Effector memory CD8-positive, alpha-beta T cell (primary cell): ENCODE measurements at places on chromosomes 2 and 18.

DNA sequence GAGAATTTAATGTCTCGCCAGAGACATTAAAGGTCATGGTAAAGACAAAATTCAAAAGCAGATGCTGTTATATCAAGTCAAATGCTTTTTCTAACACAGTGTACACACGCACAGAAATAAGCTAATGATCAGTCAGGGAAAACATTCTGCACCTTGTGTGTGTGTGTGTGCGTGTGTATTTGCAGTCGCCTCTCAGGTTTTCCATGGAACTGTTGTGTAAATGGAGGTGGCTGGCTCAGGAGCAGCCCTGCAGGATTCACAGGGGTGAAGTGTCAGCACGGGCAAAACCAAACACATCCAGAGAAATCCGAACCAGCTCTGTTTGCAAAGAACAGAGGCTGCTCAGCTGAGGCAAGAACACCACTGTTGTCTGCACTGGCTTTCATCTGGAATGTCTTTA, 76.2 kb upstream of the YWHAQ start:
- DNase-seq = no peak

- no peak for DNase-seq
Observed at GRCh38 chr2:99035920-99036319, 99.9 kb upstream of the CRACDL start.

DNA sequence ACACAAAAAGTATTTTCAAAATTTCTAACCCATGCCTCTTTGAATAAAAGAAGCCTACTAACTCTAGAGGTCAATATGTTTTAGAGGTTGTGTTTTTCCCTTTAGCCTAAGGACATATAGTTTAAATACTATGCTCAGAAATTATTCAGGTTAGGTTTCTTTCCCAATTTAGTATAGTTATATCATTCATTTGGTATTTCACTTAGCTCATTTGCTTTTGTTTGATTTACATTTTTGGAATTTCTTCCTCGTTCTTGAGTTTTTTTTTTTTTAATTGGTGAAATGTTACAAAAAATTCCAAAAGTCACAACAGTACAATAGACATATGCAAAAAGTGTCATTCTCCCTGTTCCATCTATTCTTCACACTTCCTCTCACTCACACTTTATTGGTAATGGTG, 371.3 kb upstream of the TNP1 start:
- no peak for DNase-seq

DNA sequence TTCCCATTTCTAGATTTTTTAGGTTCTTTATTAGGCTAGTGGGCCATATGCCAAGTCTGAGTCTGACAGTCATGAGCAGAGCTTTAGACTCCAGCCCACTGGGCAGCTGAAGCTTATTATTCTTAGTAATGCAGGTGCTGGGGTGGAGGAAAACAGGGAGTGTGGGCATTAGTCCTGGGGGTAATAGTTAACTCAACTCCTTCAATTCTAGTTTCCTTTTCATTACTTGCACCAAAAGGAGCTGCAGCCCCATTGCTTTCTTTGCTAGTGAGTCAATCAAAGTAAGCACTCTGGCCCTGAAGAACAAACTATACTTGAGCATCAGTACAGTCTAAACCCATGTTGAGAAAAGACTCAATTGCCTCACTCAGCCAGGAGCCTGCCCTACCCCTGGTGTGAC, 35.5 kb downstream of the ICOS start:
- DNase-seq = no peak

DNA sequence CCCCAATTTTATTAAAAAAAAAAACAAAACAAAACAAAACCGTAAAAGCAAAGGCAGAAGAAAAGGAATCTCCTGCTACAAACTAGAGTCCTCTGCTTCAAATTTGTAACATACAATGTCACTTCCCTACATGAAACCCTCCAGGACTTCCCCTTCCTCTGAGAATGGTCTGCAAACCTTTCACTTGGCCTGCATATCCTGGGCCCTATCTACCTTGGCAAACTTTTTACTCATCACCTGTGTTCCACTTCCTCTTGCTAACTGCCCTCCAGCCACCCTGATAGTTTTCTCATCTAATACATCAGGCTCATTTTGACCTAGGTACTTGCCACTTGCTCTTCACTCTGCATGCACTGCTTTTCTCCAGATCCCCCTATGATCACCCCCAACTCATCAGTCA, 255.5 kb downstream of the ETAA1 start:
- DNase-seq = no peak

- no peak for DNase-seq
Observed at GRCh38 chr2:65437392-65438135, 5.2 kb upstream of the SPRED2 start.

- DNase-seq = no peak
Observed at GRCh38 chr2:163312713-163313112, 423.1 kb downstream of the FIGN start.

DNA sequence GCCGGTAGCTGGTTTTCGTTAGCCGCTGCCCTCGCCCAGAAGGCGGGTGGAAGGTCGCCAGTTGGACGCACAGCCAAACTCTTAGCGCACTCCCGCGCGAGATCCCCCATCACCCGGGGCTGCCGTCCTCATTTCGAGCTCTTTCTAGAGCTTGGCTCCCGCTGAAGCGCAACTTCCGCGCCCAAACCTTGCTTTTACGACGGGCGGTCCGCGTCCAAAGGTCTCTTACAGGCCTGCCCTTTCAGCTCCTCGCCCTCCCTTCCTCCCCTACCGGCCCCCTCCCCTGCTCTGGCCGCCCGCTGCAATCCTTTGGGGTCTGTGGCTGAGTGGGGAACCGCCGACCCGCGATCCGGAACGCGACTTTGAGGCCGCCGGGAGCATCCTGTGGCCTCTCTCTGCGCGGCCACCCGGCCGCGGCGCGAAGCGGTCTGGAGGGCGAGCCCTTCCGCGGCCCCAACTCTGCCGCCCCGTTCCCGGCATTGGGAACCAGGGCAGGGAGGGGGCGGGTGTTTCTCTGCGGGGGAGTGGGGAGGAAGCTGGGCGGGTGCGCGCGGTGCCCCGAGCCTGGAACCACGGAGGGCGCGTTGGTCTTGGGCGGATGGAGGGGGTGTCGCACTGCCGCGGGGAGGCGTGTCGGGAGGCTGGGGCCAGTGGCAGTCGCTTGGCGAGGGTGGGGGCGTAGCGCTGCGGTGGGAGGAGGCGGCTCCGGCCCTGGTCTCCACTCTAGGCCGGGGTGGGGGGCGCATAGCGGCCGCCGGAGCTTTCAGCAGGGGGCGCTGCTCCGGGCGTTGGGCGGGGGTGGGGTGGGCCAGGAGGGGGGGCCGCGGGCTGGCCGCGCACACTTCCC, at the start of gene GDF7:
Gene GDF7, plus strand, starts transcription at position 841 of the 847 bp plus-strand sequence. CDS start 96 bp downstream, outside the sequence.
- no peak for DNase-seq

DNA sequence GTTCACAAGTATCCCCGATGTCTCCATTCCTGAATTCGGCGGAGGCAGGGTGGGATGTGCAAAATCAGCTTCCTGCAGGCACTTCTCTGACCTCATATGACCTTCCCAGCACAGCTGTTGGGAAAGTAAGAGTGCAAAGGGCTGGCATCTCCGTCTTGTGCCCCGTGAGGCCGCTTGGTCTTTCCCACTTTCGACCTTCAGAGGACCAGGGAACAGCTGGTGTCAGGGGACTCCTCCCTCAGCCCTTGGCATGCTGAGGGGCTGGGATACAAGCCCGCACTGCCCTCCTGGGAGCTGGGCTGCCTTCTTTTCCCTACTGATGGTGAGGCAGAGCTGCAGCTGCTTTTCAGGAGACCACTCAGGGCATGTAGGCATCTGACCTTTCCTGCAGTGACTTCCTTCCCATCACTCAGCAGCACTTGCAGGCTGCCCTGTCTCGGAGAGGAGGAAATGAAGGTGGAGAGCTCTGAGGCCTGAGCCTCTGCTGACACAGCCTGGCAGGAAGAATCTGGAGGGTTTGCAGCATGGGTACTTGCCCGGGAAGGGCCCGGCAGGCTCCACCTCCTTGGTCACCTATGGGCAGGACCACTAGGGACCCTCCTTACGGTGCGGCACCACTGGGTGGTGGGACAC, 277.2 kb upstream of the HS6ST1 start:
- DNase-seq = no peak

DNA sequence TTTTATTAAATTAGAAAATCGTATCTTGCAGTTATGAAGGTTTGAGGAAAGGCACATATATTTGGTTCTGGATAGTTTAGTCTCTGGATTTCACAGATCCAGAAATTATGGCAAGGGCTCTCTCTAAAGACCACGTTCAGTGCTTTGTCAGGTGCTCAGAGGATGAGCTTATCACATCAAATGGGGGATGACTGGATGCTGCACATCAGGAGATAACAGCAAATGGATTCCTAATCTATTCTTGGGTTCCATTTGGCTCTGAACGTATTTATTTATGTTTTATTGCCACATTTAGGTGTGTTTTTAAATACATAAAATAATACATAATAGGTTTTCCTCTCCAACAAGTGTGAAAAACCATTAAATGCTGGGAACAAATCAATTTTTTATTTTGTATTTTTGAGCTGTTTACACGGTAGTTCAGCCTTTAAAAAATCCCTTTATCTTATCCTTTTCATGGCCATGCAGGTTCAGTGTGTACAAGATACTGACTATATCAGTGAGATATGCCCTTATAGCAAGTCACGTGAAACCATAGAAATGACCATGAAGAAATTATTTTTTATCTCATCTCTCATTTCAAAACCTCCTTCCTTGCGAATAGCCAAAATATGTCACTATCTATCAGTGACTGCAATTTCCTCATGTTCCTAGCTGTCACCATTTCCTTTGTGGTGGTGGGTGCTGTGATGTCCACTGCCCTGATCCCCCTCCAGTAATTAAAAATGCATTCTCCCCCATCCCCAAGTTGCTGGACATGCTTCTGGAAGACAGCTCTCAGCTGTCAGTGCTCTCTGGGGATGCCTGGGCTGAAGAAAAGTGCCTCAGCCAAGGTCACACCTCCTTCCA, 25.9 kb upstream of the CXCR4 start:
- no peak for DNase-seq

DNA sequence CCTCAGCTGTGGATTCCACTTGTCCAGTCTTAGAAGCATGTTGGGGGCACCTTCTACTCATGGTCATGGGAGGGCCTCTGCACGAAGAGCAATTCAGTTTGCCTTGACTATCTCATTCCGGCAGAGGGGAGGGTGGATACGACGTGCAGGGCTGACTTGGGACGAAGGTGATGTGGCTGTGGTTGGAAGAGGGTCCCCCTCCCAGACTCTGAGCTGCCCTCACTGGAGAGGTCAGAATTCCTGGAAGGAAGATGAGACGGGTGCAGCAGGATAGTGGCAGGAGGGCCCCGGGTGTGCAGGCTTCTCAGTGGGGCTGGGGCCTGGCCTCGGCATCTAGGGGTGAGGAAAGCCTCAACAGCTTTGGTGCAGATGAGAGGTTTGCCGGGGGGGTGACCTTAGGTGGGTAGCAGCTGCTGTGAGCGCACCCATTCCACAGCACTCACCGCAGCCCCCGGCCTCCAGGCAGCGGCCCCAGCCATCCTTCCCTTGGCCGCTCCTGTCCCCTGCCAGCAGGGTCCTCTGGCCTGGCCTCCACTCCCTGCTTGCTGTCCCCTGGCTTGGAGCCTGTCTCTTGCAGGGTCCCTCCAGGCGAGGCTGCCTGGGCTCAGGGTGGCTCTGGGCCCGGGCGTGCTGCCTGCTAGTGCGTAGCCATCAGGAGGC, 3.2 kb downstream of the RNPEPL1 start:
- DNase-seq = no peak

DNA sequence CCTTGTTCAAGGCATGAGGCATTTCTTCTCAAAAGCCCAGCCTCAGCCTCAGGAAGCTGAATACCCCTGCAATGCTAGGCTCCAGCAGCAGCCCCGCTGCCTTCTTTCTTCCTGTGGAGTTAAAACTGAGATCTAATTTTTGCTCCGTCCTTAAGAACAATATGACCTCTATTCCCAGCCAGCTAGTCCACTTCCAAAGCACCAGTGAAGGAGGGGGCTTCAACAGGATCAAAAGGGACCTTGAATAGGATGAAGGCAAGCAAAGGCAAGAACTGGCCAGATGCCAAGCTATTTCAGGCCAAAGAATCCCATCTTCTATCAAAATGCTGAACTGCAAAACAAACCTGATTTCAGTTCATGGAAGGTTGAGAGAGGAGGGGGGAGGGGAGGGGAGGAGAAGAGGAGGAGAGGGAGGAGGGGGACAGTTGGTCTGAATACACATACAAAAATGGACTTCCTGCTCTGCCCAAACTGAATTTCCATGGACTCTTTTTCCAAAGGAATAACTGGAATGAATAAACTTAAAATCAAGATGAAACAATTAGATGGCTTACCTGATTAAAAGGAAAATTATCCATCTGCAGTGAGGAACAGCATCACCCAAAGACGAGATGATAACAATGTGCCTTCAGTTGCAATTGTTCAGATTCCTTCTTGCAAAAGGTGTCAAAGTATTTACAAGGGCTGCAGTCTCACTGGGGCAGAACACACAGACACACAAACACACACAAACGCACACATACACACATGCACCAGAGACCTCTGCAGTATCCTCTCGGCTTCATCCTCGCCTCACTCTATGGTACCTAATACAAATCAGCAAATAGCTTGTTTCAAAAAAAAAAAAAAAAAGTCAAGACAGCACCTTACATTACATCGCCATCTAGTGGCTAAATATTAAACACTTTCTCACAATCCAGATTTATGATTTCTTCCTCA, at the start of gene SCN1A:
Gene SCN1A, minus strand, starts transcription at position 804 of the 939 bp plus-strand sequence. CDS start 54,399 bp downstream, outside the sequence.
- DNase-seq = no peak

DNA sequence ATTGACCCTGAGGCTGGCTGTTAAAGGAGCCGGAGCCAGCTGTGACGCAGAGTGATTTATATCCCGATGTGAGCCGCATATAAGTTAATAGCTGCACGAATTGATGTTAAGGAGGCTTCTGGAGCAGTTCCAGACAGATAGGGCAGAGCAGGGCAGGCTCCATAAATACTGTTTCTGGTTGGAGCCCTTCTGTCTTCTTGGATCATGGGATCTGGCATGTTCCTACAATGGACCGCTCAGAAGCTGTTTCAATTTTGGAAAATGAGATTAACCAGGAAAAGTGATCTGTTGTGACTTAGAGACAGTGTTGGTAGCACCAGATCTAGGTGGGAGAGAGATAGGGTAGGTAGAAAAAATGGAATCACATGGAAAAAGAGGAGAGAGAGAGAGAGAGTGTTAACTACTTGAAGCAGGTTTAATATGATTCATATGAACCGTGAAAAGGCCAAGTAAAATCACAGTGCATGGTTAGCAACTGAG, 4.8 kb upstream of the IGFBP5 start:
- no peak for DNase-seq

DNA sequence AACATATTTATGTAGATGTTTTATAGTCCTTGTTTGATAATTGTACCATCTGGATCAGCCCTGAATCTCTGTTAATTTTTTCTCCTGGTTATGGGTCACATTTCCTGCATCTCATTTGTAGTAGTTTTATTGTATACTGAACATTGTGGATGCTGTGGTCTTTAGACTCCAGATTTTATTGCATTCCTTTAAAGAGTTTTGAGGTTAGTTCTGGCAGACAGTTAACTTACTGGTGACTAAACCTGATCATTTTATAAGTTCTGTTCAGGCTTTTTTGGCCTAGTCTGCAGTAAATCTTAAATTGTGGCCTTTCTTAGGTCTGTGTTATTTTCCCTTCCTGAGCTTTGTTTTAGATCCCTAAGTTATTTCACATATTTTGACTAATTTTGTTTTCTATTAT, 84.3 kb downstream of the FANCL start:
- DNase-seq = no peak

GRCh38 chr2:144261336-144261735, 258.6 kb downstream of the ZEB2 start:
- no peak for DNase-seq

GRCh38 chr2:26196683-26197418, 24.0 kb downstream of the GAREM2 start:
- no peak for DNase-seq

- DNase-seq = no peak
Observed at GRCh38 chr2:65370387-65371073, 61.9 kb downstream of the SPRED2 start.

- no peak for DNase-seq
Observed at GRCh38 chr18:55696811-55697210, 108.8 kb upstream of the TCF4 start.
